ENCODE measurements at places on chromosomes 11 and 22.

GRCh38 chr11:42234451-42234951 lies 775.0 kb upstream of the LRRC4C start:
- no peak for DNase-seq

DNA sequence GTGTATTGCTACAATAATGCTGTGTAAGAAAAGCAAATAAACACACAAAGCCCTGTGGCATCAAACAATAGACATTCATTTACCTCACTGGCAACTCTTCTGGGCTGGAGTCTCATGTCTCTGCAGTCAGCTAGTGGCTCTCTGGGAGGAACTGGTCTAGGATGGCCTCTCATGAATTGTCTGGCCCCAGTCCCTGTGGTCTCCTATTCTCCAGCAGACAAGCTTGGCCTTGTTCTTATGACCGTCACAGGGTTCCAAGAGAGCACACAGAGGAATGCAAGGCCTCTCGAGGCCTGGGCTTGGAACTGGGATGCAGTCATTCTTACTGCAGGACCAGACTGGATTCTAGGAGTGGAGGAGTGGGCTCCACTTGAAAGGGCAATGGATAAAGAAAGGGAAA lies 141.2 kb upstream of the NTM start:
- no peak for DNase-seq

DNA sequence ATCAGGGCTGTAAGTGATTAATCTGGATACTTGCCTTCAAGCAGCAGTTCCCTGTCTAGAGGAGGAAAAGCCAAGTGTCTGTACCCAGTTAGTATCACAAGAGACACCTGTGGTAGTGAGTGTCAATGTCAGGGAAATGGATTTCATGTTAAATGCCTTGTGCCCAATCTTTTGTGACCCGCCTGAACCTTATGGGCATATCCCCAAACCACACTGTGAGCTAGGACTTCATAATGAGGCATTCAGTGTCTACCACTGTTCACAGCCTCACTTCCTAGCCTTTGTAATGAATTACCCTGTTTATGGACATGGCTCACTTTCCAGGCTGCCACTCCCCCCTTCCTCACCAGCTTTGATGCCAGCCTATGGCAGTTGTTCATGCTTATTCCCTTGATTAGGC lies 125.1 kb downstream of the TRIM44 start:
- no peak for DNase-seq

GRCh38 chr11:63417174-63417852 lies 47.7 kb downstream of the SLC22A9 start:
- DNase-seq: no peak

DNA sequence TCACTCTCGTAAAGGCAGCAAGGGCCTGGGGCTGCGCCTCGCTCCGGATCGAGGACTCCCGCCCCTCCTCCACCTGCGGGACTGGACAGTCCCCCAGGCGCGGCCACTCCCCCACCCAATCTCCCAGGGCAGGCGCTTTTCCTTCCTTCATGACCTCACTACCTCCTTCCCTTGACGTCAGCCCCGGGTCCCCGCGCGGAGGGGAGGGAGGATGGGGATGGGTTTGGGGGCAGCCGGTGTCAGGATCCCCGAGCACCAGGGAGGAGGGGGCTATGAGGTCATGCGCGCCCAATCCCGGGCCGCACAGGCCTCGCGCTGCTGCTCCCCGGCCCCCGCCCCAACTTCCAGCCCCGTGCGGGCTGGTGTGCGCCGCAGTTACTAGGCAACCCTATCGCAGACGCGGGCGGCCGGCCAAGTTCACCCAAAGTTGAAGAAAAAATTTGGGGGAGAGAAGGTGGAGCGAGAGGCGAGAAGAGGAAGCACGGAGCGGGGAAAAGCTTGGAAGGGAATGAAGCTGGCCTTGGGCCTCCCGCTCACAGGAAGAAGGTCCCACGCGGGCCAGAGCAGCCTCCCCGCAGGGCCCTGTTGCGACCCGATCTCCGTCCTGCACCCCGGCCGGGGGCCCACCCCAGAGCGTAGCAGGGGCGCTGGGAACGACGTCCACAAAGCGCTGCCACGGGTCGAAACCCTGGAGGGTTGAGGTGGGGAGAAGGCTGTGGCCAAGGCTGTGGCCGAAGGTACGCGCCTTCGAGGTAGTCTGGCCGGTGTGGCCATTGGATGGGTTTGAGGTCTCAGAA lies 8.3 kb downstream of the WT1 start:
- no peak for DNase-seq

- no peak for DNase-seq
Measured at GRCh38 chr22:46900549-46900948, 138.1 kb downstream of the TBC1D22A start.

GRCh38 chr11:119316016-119316728 lies 758 bp downstream of the MCAM start:
- no peak for DNase-seq
